HepG2 (cell line): ENCODE measurements at places on chromosomes 12 and 14.
A peak's percentile ranks its signal among the peaks of the same experiment; 100 is the strongest.

GRCh38 chr14:35395283-35395682 lies 9.3 kb downstream of the NFKBIA start:
- no peaks in the 10 kb centered on the region for H3K27me3 ChIP-seq
- no peaks in the 10 kb centered on the region for H3K36me3 ChIP-seq
- no peak overlapping the region for H3K4me3 ChIP-seq
- no peak for DNase-seq
- peaks cover 62% of the 10 kb centered on the region for H3K4me1 ChIP-seq

DNA sequence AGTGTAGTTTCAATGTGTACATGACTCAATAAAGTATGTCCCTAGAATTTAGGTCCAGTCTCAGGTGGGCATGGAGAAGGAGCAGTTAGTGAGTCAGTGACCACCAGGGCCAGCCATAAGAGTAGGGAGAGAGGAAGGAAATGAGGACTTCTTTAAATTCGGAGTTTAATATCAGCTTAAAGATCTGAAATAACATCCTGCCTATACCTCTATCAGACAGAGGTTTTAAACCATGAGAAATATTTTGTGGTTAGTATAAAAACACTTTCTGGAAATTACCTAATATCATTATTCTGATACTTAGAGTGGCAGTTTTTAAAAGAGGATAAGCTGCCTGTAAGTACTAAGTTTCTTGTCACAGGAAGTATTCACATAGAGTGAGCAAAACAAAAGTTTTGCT lies 61.7 kb upstream of the ST8SIA1 start:
- no peaks in the 10 kb centered on the region for H3K36me3 ChIP-seq
- DNase-seq, result no peak
- no peak overlapping the region for H3K27ac ChIP-seq
- no peak overlapping the region for H3K4me3 ChIP-seq
- no peaks in the 10 kb centered on the region for H3K27me3 ChIP-seq

DNA sequence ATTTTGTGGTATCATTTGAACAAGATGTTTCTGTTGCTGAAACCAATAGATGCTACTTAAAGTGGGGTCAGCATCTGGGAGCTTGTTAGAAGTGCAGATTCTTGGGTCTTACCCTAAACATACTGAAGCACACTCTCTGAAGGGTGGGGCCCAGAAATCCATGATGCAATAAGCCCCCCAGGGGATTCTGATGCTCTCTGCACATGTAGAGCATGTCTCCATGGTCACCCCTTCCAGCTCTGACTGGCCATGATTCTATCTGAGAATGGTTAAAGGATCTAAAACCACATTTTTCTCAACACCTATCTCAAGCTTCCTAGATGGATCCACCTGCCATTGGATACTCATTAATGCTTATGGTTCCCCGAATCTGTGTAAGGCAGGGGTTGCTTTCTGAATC lies 20.4 kb downstream of the JDP2 start:
- H3K4me3 ChIP-seq, result no peak overlapping the region
- H3K4me1 ChIP-seq, result peaks cover 40% of the 10 kb centered on the region
- no peak for DNase-seq
- H3K27ac ChIP-seq, result no peak overlapping the region
- no peaks in the 10 kb centered on the region for H3K27me3 ChIP-seq
- peaks cover under 1% of the 10 kb centered on the region for H3K36me3 ChIP-seq

DNA sequence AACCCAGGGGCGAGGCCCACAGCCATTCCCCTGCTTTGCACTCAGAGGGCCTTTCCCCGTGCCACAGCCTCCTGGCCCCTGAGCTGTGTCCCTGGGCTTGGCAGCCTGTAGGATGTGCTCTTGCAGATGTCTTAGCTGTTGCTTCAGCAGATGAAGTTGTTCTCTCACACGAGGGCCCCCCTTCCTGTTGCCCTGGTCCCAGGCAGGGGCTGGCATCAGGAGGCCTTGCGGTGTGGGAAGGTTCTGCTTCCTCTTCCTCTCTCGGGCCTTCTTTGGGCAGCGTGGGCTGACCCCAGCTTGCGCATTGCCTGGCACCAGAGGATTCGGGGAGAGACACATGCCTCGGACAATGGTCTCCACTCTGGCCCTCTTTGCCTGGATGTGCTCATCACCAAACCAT lies 12.7 kb downstream of the PROX2 start:
- H3K36me3 ChIP-seq, result no peaks in the 10 kb centered on the region
- no peak for DNase-seq
- no peak overlapping the region for H3K4me3 ChIP-seq
- H3K27ac ChIP-seq, result no peak overlapping the region

DNA sequence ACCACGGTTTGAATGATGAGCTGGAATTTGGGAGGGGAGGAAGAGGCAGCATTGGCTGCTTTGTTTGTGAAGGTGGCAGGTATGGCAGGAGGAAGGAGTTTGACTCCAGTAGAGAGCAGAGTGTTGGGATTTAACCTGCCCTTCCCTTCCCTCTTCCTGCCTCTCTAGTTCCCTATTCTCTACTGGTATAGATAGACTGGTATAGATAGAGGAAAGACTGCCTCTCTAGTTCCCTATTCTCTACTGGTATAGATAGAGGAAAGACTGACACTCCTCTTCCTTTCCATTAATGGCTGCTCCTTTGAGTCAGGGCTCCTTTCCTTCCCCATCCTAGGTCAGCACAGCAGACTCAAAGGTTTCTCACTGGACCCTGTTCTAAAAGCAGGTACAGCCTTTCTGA lies 8.4 kb upstream of the SYCP3 start:
- H3K27ac ChIP-seq, result no peak overlapping the region
- no peak for DNase-seq
- H3K36me3 ChIP-seq, result peaks cover 34% of the 10 kb centered on the region
- peaks cover 5% of the 10 kb centered on the region; the same call in 1 of the 2 replicates for H3K4me1 ChIP-seq
- H3K4me3 ChIP-seq, result no peak overlapping the region

DNA sequence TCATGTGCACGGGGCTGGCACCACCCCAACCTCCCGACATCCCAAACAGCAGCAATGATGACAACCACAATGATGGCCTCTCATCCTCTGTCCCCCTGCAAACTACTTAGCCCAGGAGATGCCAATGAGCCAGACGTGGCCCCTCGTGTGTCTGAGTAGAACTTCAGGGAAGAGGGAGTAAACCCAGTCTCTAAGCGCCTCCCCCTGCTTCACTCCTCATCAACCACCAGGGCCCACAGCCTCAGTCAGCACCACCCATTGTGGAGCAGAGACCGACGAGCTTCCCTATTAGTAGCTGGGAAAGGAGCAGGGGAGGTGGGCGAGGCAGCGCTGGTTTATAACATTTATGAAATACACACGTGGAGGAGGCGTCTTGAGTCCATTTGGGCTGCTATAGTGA lies 182.7 kb upstream of the SFSWAP start:
- H3K36me3 ChIP-seq, result no peaks in the 10 kb centered on the region
- H3K4me3 ChIP-seq, result no peak overlapping the region
- H3K27ac ChIP-seq, result no peak overlapping the region
- DNase-seq, result no peak
- peaks cover 1% of the 10 kb centered on the region for H3K27me3 ChIP-seq
- H3K4me1 ChIP-seq, result no peaks in the 10 kb centered on the region

- no peak overlapping the region for H3K27ac ChIP-seq
- no peaks in the 10 kb centered on the region for H3K36me3 ChIP-seq
- no peaks in the 10 kb centered on the region for H3K27me3 ChIP-seq
- H3K4me1 ChIP-seq, result peaks cover 18% of the 10 kb centered on the region
These were observed 26.4 kb upstream of the FAM222A start for GRCh38 chr12:109687250-109687649.

DNA sequence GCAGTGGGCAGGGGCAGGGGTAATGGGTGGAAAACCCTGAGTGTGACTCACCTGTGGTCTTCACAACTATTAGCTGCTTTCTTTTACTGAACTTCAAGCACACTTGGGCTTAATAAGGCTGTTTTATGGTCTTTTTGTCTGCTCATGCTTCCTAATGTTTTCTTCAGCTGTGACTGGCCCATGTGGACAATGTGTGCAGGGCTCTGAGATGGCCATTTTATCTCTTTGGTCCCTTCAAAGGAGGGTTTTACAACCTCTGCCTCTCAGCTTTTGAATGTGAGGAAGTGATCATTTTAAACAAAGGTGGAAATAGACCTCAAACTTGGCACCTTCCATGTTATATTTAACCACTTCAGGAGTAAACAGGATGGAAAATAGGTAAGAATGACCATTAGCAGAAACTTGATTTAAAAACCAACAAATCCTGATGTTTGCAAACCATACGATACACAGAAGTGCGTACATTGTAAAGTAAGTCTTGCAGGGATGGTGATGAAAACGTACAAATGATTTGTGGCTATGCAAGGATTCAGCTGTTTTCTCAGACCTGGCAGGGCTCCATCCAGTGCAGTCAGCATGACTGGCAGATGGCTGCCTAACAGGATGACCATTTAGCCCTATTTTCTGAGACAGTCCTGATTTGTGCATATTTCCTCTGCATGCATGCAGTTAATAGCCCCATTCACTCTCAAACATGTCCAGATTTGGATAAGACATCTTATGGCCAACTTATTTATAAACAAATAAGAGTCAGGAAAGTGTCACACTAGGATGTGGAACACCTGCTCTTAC lies 103.2 kb downstream of the SLC38A4 start:
- H3K36me3 ChIP-seq, result no peaks in the 10 kb centered on the region
- no peak for DNase-seq
- H3K27me3 ChIP-seq, result no peaks in the 10 kb centered on the region
- no peaks in the 10 kb centered on the region for H3K4me1 ChIP-seq
- no peak overlapping the region for H3K27ac ChIP-seq
- no peak overlapping the region for H3K4me3 ChIP-seq

- no peak overlapping the region for H3K27ac ChIP-seq
- peaks cover 2% of the 10 kb centered on the region; the same call in 1 of the 3 replicates for H3K27me3 ChIP-seq
- no peak for DNase-seq
- no peak overlapping the region for H3K4me3 ChIP-seq
- H3K4me1 ChIP-seq, result no peaks in the 10 kb centered on the region
- H3K36me3 ChIP-seq, result no peaks in the 10 kb centered on the region
These were observed 130.3 kb downstream of the PTPN11 start for GRCh38 chr12:112549031-112549430.

DNA sequence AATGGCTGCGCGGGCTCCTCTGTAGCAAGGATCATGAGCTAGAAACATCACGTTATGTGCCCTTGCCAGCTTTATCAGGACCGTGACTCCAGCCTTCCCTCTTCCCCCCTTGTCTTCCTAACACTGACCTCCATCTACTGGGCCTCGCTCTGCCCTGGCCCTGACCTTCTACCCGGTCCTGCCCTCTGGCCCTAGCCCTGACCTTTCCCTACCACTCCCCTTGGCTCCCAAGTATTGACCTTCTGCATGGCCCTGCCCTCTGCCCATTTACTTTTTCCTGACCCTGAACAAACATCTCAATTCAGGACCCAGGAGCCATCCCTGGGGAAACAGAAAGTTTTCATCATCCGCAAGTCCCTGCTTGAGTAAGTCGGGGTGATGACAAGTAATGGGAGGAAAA lies 2.0 kb downstream of the SOAT2 start:
- H3K27ac ChIP-seq, result peak overlapping the region; percentile 89
- peak overlapping the region; percentile 76; the same call in 1 of the 2 replicates for H3K4me3 ChIP-seq
- peaks cover 70% of the 10 kb centered on the region for H3K4me1 ChIP-seq
- H3K27me3 ChIP-seq, result no peaks in the 10 kb centered on the region
- DNase-seq, result no peak

DNA sequence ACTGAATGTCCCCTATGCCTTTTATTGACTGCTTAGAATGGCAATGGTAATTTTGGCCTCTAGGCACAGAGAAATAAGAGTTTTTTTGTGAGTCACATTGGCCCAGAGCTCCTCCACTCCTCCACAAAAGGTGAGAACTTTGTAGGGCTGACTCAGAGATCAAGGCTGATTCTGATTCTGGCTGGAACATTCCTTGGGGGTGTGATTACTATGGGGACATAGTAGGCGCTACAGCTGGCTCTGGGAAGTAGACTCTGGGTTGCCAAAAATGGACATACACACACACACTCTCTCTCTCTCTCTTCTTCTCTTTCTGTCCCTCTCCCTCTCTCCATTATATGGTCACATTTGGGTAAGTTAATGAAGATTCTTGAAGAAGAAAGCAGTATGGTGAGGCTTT lies 174.6 kb upstream of the DDHD1 start:
- no peaks in the 10 kb centered on the region for H3K36me3 ChIP-seq
- no peak for DNase-seq
- H3K27ac ChIP-seq, result no peak overlapping the region
- no peaks in the 10 kb centered on the region; the same call in 2 of the 3 replicates for H3K27me3 ChIP-seq

GRCh38 chr14:74978416-74978947 lies 23.1 kb upstream of the PGF start:
- H3K27me3 ChIP-seq, result no peaks in the 10 kb centered on the region; the same call in none of the 2 replicates
- H3K4me3 ChIP-seq, result no peak overlapping the region
- DNase-seq, result no peak
- no peaks in the 10 kb centered on the region for H3K36me3 ChIP-seq
- H3K27ac ChIP-seq, result no peak overlapping the region
- peaks cover 40% of the 10 kb centered on the region for H3K4me1 ChIP-seq

GRCh38 chr12:13147688-13148484 lies 44.4 kb upstream of the GSG1 start:
- H3K27ac ChIP-seq, result no peak overlapping the region
- H3K4me3 ChIP-seq, result no peak overlapping the region
- DNase-seq, result no peak
- H3K36me3 ChIP-seq, result no peaks in the 10 kb centered on the region
- peaks cover 29% of the 10 kb centered on the region; the same call in 2 of the 3 replicates for H3K27me3 ChIP-seq

GRCh38 chr12:90253674-90254181 lies 545.1 kb upstream of the ATP2B1 start:
- no peak for DNase-seq
- no peaks in the 10 kb centered on the region for H3K4me1 ChIP-seq
- H3K27ac ChIP-seq, result no peak overlapping the region

GRCh38 chr12:84056-84455 lies 17.5 kb downstream of the IQSEC3 start:
- no peaks in the 10 kb centered on the region for H3K36me3 ChIP-seq
- H3K27ac ChIP-seq, result no peak overlapping the region
- 0 out of 2 replicates have a peak, but pooled peaks cover 9% of the 10 kb centered on the region for H3K4me1 ChIP-seq
- peaks cover 52% of the 10 kb centered on the region for H3K27me3 ChIP-seq

GRCh38 chr12:27828196-27828595 lies 48.2 kb upstream of the MANSC4 start:
- H3K4me1 ChIP-seq, result no peaks in the 10 kb centered on the region
- no peak overlapping the region for H3K4me3 ChIP-seq
- H3K27me3 ChIP-seq, result no peaks in the 10 kb centered on the region
- no peak overlapping the region for H3K27ac ChIP-seq
- DNase-seq, result no peak

DNA sequence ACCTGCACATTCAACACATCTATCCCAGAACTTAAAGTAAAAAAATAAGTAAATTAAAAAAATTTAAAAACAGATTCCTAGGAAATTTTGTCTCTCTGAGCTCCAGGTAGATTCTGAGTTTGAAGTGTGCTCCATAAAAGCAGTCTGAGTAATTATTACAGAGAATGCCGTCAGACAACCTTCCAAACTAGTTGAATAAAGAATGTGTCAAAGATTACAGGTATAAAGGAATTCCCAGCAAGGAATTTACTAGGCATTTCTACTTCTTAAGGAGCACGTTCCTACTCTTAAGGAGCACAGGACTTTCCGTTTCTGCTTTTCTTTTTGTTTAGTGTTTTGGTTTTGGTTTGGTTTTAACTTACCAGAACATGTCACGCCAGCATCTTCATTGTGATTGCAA lies 7.1 kb downstream of the CD163 start:
- DNase-seq, result no peak
- H3K36me3 ChIP-seq, result no peaks in the 10 kb centered on the region
- H3K4me3 ChIP-seq, result no peak overlapping the region
- no peak overlapping the region for H3K27ac ChIP-seq
- peaks cover 8% of the 10 kb centered on the region for H3K4me1 ChIP-seq
- no peaks in the 10 kb centered on the region for H3K27me3 ChIP-seq
